ENCODE measurements at places on chromosomes 2 and 18.
A peak's percentile ranks its signal among the peaks of the same experiment; 100 is the strongest.

- no peak for DNase-seq
Measured at GRCh38 chr2:100197631-100198153, 55.3 kb upstream of the AFF3 start.

DNA sequence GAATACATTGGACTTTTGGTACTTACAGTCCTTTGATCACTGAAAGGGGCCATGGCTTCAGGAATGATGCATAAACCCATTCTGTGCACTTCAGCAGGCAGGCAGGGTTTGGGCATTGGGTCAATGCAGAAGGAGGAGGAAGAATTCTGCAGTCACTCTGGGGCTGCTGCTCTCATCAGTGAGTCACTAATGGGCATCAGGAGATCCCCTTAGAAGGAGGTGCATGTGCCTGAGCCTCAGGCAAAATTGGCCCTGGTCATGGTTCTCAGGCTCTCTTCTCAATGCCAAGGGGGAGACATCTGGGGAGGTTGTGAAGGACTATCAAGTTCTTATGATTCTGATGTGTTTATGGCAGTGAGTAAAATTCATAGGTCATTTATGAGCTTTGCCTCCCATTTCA lies 52.0 kb upstream of the TNP1 start:
- no peak for DNase-seq

GRCh38 chr18:9839853-9840252 lies 45.9 kb upstream of the TXNDC2 start:
- DNase-seq = no peak

DNA sequence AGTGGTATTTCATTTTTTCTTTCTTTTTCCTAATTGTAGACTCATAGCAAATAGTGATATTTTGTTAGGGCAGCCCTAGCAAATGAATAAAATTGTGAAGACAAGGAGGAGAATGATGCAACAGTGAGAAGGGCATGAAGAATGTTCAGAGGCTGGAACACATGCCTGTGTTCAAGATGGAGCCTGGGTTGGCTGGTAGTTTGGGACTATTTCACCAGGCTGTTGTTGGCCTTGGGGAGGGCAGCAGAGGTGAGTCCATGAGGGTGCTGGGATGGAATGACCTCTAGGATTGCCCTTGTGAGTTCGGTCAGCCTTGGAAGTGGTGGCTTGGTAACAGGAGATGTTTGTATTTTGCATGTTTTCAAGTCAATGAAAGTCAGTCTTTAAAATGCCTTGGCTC lies 10.1 kb upstream of the CDC42EP3 start:
- no peak for DNase-seq

- DNase-seq = no peak
Measured at GRCh38 chr2:237280229-237280628, 133.7 kb downstream of the COL6A3 start.

GRCh38 chr2:145600811-145601210 lies 1080.9 kb upstream of the ZEB2 start:
- DNase-seq = no peak

GRCh38 chr2:229749779-229750178 lies 35.4 kb upstream of the DNER start:
- DNase-seq = no peak

GRCh38 chr2:53036196-53036595 lies 731.4 kb upstream of the CHAC2 start:
- no peak for DNase-seq

DNA sequence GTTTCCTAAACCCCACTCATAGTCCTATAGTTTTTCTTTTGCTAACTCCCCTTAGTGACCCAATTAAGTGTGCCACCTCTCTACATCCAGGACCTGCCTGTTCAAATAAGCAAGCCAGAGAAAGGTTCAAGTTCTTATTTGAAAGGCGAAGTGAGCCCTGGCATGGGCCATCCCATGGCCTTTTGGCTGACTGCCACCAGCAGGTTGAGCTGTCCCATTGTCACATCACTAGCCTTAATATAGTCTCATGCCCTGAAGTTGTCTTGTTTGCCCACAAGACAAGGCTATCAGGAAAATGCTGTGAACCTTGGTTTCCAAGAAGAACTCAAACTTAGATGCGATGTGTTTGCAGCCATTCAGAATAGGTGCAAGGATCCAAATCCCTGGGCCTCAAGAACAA lies 158.8 kb downstream of the SH3RF3 start:
- no peak for DNase-seq

GRCh38 chr18:10727477-10727876 lies 201.7 kb downstream of the NAPG start:
- DNase-seq = no peak

GRCh38 chr2:205728366-205728765 lies 46.1 kb downstream of the NRP2 start:
- DNase-seq = no peak

- no peak for DNase-seq
Measured at GRCh38 chr2:102245266-102246151, 58.7 kb downstream of the IL1RL2 start.

- DNase-seq = no peak
Measured at GRCh38 chr18:5284808-5285207, 10.7 kb downstream of the ZBTB14 start.

GRCh38 chr2:105052773-105053172 lies 14.9 kb downstream of the MRPS9 start:
- DNase-seq = no peak

GRCh38 chr2:229873123-229873581 lies 48.7 kb downstream of the TRIP12 start:
- no peak for DNase-seq

GRCh38 chr2:82478641-82479040 lies 1980.4 kb downstream of the SUCLG1 start:
- no peak for DNase-seq

DNA sequence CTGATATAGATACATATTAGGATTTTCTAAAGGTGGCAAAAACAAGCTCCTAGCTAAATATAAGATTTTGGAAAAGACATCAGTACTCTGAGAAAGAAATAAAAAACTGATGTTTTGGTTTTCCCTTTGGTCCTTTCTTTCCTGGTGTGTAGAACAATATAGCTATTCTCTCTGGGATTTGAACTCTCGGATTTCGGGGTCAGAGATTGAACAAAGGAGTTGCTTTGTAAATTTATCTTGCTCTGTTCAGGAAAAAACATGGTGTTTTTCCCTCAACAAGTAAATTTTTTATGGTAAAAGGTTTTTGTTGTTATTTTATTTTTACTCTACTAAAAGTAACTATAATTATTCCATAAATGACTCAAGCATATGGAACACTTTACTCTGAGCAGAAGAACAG lies 889.3 kb downstream of the ERBB4 start:
- DNase-seq = no peak

DNA sequence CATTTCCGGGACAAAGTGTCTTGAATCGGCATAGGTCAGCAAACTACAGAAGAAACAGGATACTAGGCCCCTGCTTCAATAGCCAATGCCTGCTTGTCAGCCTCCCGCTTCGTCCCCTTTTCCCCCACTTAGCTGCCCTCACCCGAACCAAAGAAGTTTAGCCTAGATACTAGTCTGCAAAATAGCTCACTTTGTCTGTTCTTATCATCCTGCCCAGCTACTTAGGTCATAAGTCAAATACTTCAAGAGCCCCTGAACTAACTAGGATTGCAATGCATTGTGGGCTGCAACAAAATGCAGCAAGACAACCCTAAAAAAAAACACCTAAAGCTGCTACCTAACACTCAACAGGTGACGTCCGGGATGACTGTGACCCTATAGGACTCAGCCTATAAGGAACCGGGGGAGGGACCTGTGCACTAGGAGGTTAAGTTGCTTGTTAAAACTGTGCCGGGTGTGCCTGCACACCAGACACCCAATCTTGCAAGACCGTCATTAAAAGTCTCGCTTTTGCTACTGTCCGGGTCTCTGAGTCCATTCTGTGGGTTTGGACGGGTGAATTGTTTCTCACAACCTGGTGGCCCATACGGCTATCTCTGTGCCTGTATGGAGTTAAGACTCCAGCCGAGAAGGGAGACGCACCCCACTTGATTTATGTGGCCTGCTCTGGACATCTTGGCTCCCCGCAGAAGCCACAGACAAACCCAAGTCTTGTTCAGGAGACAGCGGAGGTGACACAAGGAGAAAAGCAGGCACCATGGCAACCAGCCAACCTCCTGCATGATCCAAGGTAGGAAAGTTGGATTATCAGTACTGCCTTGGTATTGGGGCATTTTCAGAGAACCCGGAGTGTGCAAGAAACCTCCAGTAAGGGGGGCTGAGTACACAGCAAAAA lies 105.9 kb downstream of the HIBCH start:
- DNase-seq = no peak

DNA sequence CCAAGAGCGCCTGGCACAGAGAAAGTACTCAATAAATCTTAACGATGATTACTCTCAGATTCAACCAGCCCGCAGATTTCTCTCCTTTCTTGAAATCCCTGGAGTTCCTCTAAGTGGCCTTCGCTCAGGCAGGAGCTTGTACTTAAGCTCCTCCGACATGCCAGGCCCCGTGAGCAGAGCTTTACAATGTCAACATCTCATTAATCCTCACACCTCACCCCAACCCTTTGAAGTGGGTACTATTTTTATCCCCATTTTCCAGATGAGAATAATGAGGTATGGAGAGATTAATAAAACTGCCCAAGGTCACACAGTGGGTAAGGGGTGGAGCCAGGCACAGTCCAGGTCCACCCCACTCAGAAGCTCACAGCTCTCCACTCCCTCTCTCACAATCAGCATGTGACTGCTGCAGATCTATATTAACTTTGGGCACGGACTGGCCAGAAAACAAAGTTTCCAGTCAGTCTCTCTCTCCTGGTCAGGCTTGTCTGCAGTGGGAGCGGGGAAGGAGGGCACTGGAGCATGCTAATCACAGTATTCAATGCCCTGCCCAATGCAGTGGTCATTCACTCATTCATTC lies 18.0 kb downstream of the DNMT3A start:
- DNase-seq = no peak

DNA sequence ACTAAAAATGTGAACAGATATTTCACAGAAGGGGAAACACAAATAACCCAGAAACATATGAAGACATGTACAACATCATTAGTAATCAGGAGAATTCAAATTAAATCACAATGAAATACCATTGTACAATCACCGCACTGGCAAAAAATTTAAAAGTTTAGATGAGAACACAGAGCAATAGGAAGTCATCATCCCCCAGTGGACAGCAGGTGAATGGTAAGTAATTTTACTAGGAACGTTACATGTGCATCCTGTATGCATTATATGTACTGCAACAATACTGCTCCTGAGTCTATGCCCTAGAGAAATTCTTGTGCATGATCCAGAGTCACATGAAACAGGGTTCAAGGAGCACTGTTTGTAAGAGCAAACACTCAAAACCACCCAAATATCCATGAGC lies 713.8 kb downstream of the NRXN1 start:
- DNase-seq = no peak

- no peak for DNase-seq
Measured at GRCh38 chr2:219122202-219122980, 38.2 kb downstream of the NHEJ1 start.

GRCh38 chr2:235160281-235160810 lies 208.5 kb downstream of the SH3BP4 start:
- no peak for DNase-seq

DNA sequence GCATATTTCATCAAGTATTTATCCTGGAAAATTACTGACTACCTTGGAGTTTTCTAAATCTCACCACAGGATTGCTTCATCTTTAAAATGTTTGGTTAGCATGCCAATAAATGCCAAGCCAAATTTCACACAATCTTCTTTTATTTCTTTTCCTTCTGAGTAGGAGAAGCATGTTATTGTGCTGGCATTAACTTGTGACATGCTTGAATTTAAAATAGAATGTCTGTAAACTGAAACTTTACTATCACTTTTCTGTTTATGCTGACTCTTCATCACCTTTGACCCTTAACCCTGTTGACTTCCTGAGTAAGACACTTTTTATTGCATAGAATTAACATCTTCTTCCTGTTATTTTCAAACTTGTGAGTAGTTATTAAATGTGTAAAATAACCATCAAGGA lies 56.2 kb upstream of the LRRTM4 start:
- DNase-seq = no peak

DNA sequence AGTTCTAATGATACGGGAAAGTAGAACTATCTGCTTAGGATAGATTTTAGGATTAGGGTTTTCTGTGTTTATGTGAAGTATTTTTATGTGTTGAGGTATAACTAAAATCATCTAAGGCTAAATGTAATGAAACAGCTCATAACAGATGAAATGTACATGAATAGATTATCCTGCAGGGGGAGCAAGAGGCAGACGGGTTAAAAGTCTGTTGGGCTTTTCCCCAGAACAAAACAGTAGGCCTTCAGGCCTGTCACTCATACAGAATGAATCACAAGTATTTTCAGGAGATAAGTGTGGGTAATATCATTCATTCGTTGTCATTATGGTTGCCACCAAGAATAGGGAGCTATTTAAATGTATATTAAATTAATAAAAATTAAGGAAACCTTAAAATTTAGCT lies 107.9 kb upstream of the IL1R2 start:
- DNase-seq = peak; percentile 25

DNA sequence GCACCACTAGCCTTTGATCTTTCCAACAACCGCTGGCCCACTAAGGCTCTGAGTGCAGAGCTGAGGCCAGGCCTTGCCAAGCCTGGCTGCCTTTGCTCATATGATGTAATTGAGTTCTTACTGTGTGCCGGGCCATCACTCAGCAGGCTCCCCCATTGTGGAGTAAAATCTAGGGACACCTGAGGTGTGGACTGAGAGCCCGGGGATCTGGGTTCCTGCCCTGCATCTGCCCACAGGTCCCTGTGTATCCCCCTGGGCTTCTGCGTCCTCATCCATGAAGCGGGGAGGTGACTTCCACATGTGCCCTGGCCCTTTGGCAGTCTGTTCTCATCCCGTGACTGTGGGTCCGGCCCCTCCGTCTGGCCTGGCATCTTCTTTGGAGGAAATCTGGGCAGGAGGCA lies 33.8 kb downstream of the GREB1 start:
- DNase-seq = no peak

- DNase-seq = no peak
Measured at GRCh38 chr18:45085916-45086624, 405.4 kb downstream of the SETBP1 start.

GRCh38 chr2:227804975-227805374 lies 8.7 kb upstream of the CCL20 start:
- no peak for DNase-seq

DNA sequence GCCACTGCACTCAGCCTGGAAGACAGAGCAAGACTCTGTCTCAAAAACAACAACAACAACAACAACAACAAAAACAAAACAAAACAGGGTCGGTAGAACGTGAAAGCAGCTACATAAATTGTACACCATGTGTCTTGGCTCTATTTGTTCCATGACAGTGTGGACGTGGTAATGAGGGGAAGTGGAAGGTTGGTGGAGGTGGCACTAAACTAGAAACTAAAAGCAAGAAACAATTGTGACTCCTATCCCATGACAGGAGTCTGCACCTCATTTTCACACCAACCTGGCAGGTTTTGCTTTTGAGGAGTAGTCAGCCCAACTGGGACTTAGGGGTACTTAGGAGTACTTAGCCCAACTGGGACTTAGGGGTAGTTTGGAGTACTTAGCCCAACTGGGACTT lies 62.5 kb upstream of the MRPS9 start:
- no peak for DNase-seq

- no peak for DNase-seq
Measured at GRCh38 chr2:190646780-190647522, 1.9 kb upstream of the NAB1 start.

GRCh38 chr2:64491426-64491825 lies 32.7 kb upstream of the AFTPH start:
- DNase-seq = no peak

GRCh38 chr2:5691221-5691984 lies 781 bp upstream of the SOX11 start:
- DNase-seq = no peak

Measured in CD4-positive, alpha-beta T cell treated with Interleukin-1 beta for 1 hour (primary cell).